ENCODE measurements at places on chromosomes 4 and X.

DNA sequence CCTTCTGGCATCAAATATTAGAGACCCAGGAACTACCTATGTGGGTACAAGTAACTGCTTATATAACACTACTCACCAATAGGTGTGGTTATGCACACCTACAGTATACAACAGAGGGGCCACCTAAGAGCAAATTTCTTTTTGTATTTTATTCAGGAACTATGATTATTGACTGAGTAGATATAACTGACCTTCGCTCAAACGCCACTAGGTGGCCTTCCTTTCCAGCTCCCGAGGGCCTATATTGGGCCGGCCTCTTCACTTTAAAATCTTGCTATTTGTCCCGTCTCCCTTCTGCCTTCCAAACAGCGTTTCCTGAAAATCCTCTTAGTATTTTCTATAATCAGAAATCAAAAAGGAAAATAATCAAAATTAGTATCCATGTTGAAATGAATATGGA is 19.9 kb upstream of the PABPC5 start:
- peak; percentile 2 for DNase-seq

DNA sequence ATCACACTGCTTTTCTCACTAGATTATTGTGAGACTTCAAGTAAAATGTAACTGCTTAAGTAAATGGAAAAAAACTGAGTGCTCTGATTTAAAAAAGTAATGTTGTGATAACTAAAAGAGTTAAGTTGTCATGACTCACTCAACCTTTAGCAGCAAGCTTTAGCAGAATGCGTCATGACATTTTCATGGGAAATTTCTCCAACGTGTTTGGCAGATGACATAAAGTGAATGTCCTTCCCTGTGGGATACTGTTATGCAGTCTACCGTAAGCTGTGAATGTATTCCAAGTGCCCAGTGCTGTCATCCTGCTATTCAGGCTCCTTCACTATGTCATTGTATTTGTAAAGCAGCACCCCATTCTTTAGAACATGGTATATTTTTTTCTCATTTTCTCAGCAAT is 136.2 kb downstream of the CPXCR1 start:
- no peak for DNase-seq

- DNase-seq = no peak
Observed at GRCh38 chrX:134622813-134623185, 35.5 kb downstream of the PLAC1 start.

- DNase-seq = peak; percentile 9
Observed at GRCh38 chr4:118313098-118313497, 39.7 kb downstream of the PRSS12 start.

- DNase-seq = no peak
Observed at GRCh38 chrX:49066690-49067089, 7.1 kb downstream of the PRAF2 start.

DNA sequence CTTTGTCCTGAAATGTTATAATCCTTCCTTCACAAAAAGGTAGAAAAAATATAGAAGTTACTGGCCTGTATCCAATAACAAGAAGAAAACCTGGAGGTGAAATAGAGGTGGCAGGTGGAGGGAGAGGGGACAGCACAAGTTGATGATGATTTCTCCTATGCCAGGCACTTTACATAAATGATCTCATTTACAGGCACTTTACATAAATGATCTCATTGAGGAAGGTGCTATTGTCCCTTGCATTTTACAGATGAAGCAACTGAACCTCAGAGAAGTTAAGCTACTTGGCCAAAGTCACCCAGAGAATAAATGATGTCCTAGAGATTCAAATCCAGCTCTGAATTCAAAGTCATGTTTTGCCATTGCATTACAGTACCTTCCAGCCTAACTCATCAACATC is 7.1 kb upstream of the OPHN1 start:
- DNase-seq = no peak

Measured in Ammon's horn (tissue), 1 donor.